Activated naive CD4-positive, alpha-beta T cell (primary cell): ENCODE measurements at places on chromosomes 7 and 10.

DNA sequence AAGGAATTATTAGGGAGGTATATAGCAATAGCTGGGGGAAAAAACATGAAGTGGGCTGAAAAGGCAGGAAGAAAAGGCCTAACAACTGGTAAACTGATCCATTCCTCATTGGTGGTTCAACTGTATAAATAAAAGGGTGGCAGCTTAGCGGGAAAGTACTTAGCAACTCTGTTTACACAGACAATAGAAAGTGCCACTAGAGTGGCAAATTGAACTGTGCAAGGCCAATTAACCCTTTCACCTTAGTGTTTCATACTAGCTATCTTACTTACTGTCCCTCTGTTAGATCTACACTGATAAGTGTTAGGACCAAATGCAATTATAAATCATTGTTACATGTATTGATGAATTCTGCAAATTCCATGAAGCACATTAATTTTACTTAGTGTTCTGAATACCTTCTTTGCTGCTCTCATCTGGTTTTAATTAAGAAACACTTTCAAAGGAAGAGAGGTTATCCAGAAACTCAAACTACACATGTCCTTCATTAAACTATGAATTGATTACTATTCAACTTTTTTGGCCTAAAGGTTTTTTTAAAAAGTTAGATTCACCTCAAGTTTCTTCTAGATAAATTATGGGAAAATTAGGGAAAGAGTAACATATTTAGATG, 28.0 kb downstream of the DNAJC1 start:
- no peak for DNase-seq

GRCh38 chr7:291373-292092, 1.6 kb downstream of the FOXL3 start:
- no peak for DNase-seq

- no peak for DNase-seq
These were observed 37.9 kb downstream of the ADAM12 start for GRCh38 chr10:126350216-126350992.

- DNase-seq: no peak
These were observed 313.5 kb downstream of the WDR37 start for GRCh38 chr10:1369665-1370064.

- DNase-seq: no peak
These were observed 207.8 kb upstream of the MGMT start for GRCh38 chr10:129259128-129259815.

DNA sequence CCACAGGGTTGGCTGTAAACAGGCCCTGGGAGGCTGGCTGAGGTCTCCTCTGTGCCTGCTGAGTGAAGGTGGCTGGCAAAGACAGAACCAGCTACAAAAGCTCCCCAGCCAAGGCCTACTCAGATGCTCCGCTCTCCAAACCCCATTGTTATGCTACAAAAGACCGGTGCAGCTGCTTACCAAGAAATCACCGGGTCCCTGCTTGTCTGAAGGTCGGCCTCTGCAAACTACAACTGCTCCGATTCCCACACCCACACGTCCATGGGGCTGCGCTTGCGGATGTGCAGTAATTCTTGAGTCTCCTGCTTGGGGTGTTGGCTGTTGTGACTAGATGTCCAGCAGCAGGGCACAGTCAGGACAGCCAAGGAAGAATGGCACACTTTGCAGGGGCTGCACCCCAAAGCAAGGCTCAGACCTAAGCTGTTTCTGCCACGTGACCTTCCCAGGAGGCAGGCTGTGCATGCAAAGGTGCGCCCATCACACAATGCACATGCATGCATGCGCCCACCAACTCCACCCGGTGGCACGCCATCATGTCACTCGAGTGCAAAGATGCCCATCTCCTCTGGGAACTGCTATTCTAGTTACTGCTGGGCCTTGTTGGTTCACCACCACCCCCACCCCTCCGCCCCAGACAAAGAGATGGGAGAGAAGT, 97.8 kb downstream of the OAT start:
- no peak for DNase-seq

DNA sequence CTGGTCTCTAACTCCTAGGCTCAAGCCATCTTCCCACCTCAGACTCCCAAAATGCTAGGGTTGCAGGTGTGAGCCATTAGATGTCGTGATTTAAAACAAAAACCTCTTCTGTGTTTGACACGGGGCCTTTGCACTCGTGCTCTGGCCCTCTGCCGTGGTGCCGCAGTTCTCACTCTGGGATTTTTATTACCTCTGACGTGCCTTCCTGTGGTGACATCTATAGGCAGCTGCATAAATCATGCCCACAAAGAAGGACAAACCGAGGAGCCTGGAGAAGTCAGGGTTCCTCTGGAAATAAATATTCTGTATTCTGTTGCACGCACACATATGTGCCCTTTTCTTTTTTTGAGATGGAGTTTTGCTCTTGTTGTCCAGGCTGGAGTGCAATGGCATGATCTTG, 25.9 kb upstream of the OCM start:
- no peak for DNase-seq

GRCh38 chr10:28273343-28273742, 29.5 kb downstream of the MPP7 start:
- no peak for DNase-seq

DNA sequence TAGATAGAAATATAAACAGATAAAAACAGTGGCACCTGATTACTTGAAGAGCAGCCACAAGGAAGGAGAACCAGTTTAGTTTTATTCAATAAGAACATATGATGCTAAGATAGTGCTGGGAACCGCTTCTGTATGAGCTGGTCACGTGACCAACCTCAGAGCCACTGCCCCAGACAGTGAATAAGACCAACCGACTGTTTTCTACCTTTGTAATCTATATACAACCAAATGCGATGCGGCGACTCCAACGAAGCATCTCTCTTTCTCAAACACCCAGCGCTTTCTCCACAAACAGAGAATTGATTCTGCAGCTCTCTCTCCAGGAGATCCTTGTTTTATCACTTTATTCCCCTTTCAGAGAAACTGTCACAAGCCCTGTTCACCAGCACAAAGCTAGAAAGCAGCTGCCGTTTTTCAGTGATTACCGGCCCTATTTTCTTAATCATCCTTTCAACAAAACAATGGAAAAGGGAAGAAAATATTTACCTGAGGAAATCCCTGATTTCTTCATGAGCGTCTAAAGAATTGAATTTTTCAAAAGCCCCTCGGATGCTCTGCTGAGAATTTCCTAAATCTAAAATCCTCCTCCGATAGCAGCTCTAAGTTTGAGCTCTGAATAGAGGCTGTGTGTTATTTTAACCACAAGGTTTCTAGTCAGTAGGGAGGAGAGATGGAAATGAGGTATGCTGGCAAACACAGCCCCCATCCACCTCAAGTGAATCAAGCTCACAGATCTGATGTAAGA, 55.7 kb upstream of the JCAD start:
- DNase-seq: no peak

DNA sequence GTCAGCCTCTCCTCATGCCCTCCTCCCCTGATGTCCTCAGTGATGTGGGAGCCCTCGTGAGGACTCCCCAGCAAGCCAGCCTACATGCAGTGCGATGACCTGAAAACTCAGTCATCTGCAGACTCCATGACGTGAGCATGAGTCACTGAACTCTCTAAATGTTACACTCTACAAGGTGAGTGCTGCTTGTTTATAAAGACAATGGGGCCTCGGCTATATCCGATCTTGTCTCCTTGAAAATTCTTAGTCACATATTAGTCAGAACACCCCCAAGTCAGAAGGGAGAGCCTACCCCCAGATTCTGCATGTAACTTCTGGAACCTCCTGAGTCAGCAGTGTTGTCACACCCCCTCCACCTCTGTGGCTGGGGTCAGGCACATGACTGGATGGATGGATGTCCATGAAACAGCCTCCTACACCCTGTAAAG, 673.8 kb downstream of the INHBA start:
- DNase-seq: no peak

DNA sequence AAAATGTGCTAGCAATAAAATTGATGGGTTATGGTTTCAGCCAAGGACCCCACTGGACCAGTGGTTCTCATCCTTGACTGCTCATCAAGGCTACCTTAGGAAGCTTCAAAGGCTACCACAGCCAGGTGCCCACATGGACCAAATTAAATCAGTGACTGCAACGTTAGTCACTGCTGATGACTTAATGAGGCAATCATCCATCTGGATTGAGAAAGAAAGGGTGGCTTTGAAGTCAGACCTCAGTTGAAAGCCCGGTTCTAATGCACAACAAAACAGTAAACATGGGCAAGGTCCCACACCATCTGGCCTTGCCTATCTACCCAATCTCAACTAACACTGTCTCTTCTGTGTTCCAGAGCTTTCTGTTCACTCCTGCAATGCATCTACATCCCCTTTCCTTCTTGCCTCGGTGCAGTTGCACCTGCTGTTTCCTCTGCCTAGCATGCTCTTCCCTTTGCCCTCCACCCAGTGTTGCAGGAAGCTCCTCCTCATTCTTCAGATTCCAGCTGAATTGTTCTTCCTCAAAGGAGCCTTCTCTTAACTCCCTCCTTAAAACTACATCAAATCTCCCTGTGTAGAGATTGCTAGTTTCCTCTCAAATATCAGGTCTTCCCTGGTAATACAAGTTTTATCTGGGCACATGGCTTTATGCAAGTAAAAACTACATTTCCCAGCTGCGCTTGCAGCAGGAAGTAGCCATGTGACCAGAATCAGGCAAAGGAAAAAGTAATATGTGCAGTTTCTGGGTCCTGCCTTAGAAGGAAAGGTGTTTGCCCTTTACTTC, 10.3 kb upstream of the KCNK18 start:
- DNase-seq: no peak

DNA sequence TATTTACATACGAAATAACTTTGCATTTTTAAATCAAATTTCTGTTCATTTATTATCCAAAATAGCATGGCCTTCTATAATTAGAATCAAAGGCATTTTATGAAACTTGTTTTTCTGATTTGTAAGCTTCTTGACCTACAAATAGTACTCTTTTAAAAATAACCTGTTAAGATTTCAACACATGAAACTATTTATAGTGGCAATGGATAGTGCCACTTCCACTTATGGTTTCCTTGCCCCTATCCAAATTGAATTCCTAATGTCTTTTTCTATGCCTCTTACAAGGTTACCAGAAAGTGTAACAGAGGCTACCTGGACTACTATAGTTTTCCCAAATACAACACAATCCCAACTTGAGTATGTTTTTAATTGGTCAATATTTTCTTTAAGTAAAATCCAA, 263.5 kb downstream of the SEMA3D start:
- no peak for DNase-seq

- DNase-seq: no peak
These were observed 24.6 kb downstream of the SLK start for GRCh38 chr10:103991393-103992128.

DNA sequence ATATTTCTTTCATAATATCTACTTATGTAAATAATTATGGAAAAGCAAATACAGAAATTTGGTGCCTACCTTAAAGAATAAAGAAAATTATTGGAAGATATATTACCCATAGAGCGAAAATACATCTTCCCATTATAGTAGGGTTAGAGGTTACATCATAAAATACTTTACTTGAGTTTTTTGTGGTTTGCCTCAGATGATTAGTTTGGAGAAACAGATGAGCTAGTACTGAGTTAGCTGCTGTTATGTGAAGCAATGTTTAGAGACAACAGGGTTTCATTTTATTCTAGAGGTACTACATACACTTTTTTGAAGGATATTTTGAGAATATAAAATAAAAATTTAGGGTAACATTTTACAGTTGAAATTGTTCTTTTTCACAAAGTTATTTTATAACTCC, 2.9 kb upstream of the MLLT10 start:
- no peak for DNase-seq

DNA sequence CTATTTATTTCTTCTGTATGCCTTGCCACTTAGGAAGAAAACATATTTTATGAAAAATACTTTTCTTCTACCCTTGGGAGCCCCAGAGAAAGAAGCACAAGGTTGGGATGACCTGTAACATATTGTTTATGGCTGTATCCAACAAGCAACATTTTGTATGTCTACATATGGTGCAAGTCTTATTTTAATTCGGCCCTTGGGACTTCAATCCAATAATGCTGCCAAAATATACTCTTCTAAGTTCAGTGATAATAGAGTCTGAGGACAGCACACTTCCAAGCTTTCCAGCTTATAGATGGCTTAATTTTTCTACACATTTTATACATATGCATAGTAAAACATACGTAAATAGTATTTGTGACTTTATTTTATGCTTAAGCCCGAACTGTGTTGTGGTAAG, 318.5 kb upstream of the SEMA3A start:
- no peak for DNase-seq

- no peak for DNase-seq
These were observed 5.6 kb downstream of the RAPGEF5 start for GRCh38 chr7:22351329-22351692.

GRCh38 chr7:71283802-71284201, 151.9 kb downstream of the GALNT17 start:
- DNase-seq: no peak

DNA sequence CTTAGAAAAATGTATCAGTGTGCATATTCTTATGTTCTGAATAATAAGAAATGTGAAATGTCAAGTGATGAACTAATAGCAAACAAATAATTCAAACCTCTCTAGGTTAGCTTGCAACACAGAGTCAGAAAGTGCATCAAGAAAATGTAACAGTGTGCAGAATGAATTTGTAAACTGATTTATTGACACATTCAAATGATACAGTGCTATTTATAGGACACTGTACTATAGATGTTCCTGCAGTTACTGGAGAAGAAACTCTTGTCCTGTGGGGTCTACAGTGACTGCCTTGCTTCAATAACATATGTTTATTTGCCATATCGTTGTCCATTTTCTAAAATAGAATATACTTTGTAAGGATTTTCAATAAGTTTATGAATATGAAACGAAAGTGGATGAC, 639.0 kb downstream of the CNTNAP2 start:
- no peak for DNase-seq

DNA sequence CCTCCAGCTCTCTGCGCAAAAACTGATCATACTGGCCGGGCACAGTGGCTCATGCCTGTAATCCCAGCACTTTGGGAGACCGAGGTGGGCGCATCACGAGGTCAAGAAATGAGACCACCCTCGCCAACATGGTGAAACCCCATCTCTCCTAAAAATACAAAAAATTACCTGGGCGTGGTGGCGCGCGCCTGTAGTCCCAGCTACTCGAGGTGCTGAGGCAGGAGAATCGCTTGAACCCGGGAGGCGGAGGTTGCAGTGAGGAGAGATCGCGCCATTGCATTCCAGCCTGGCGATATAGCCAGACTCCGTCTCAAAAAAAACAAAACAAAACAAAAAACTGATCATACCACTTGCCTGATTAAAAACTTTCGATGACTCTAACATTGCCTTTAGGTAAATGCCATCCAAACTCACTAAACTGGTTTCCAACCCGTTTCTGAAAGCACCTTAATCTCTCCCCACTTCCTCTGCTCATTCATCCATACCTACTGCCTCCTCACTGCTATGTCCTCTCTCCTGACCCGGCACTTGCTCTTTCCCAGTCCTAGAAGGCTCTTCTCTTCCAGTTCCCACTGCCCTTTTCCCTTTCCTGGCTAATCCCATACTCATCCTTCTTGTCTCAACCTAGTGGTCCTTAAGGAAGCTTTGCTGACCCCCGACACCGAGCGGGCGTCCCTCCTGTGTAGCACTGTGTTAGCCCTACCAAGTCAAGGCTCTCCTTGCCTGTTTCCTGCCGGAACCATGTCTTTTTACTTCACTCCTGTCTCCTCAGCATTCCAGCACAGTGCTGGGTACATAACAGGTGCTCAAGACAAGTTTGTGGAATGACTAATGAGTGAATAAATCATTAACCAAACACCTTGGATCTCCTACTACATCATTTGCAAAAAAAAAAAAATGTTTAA, 686 bp upstream of the MIOS start:
- no peak for DNase-seq

GRCh38 chr10:76408646-76409045, 977.2 kb downstream of the LRMDA start:
- DNase-seq: no peak

- no peak for DNase-seq
These were observed 25.7 kb upstream of the ENTPD1 start for GRCh38 chr10:95730233-95730632.

- no peak for DNase-seq
These were observed 183.4 kb downstream of the DNAJB6 start for GRCh38 chr7:157520249-157520648.
